ENCODE measurements at places on chromosomes 12 and 14. TPM values are rescaled to one million over a fixed set of nuclear protein-coding genes. Genes with fewer than 3 reads are reported as not detected.

Gene RNF212B
- 0.08 TPM for polyA plus RNA-seq

Gene GLIPR1
- polyA plus RNA-seq = 0.39 TPM

Gene SLC6A13
- polyA plus RNA-seq = not detected

Gene TAS2R10
- polyA plus RNA-seq = not detected

Gene ARF3
- 68.6 TPM for polyA plus RNA-seq

Gene GYS2
- polyA plus RNA-seq = not detected

Gene TAC3
- 1.2 TPM for polyA plus RNA-seq

Gene SUPT16H
- 90.5 TPM for polyA plus RNA-seq

Gene IRF9
- 11.1 TPM for polyA plus RNA-seq

Gene DDHD1
- 3.7 TPM for polyA plus RNA-seq

Gene TAS2R50
- polyA plus RNA-seq = 0.36 TPM

Gene SPIC
- not detected for polyA plus RNA-seq

Gene SERPINA1
- not detected for polyA plus RNA-seq

Gene HSPB8
- polyA plus RNA-seq = not detected

Gene CNTN1
- polyA plus RNA-seq = not detected

Gene SOAT2
- polyA plus RNA-seq = not detected

Gene GPATCH2L
- 15.2 TPM for polyA plus RNA-seq

Gene RNASE8
- not detected for polyA plus RNA-seq

Gene PZP
- not detected for polyA plus RNA-seq

Measured in K562 (cell line).